Stimulated activated CD4-positive, alpha-beta T cell treated with anti-CD3 and anti-CD28 coated beads, Interleukin-2, amount 100 ng/mL, for 48 hours (primary cell): ENCODE measurements at places on chromosomes 2 and 18.

DNA sequence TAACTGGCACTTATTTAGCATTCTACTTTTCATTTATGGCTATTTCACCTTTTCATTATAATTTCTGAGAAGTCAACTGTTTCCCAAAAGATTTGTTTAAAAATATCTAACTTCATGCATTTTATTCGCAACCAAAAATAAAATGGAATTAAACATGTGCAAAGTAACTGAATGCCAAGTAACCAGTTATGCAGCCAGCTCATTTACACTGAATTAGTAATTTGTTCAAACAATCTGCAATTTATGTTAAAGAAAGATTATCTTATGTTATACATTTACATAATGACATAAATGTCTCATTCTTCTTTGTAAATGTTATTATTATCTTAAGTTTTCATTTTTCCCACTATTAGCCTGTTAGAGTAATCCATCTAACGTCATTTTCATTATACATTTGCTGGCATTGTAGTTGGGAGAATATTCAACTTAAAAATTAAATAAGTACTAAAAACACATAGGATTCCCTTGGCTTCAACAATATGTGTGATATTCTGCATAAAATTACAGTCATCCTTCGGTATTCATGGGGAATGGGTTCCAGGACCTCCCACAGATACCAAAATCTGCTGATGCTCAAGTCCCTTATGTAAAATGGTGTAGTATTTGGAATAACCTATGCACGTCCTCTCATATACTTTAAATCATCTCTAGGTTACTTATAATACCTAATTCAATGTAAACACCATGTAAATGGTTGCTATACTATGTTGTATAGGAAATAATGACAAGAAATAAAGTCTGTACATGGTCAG is 43.7 kb upstream of the STAM2 start:
- no peak for DNase-seq

DNA sequence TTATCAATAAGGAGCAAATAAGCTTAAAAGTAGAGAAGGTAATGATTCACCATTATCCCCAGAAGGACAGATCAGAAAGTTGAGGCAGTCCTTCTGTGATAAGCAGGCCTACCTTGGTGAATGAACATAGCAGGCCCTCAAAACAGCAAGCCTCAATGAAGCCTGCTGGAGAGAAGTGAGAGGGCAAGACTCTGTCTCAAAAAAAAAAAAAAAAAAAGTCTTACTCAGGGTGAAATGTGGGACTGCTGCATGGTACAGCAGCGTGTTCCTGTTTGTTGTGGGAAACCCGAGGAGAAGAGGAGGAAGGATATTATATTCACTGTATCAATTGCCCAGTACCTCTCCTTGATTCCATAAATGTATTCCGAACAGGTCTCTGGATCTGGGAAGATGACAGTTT is 8.7 kb upstream of the HAT1 start:
- DNase-seq: no peak

DNA sequence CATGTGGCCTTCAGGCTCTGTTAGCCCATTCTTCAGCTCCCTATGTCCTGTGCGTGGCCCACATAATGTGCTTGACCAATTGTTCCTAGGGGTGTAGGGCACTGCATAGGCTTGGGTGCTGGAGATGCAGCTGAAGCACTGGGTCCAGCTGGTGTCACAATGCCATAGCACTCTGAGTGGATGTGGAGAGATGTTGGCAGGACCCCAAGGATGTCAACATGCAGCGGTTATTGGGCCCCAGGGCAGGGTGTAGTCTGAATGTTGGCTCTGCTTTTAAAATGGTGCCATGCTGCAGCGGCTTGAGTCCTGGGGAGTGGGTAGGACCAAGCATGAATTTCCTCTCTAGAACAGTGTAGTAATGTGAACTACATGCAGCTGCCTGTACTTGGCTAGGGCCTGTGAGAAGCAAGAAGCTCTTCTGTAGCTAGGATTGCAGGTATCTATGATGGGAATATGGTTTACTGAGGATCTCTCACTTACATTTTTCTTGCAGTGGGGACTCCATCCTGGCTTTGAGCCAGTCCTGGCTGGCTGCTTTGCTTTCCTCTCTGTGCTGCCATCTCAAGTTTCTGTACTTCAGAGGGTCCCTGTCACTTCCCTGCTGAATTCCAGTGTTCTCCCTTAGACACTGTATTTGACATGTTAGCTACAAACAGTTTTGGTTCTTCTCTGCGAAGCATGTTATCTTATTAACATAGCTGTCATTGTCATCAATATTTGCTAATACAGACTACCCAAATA is 148.4 kb downstream of the CSRNP3 start:
- DNase-seq: no peak

- no peak for DNase-seq
These were observed 2030.8 kb downstream of the SUCLG1 start for GRCh38 chr2:82428251-82428650.

- DNase-seq: no peak
These were observed 104.2 kb downstream of the TPGS2 start for GRCh38 chr18:36724591-36725001.

DNA sequence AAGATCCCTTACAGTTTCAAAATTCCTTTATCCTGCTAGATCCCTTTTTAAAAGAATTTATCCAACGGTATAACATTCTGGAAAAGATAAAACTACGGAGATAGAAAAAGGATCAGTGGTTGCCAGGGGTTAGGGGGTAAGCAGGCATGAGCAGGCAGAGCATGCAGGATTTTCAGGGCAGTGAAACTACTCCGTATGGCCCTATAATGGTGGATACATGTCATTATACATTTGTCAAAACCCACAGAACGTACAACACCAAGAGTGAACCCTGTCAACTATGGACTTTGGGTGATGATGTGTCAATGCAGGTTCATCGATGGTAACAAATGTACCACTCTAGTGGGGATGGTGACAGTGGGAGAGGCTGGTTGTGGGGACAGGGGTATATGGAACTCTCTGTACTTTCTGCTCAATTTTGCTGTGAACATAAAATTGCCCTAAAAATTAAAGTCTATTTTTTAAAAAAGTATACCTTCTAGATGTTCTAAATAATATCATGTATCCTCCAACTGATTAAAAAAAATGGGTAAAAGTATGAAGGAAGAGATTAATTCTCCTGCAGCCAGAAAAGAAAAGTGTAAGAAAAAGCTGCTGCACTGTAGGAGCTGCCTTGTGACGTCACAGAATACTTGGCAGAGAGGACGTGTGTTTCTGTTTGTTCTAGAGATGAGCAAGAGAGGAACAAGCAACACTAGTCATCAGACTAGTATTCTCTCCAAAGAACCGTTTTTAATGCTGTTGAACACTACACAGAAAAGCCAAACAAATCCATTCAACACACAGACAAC is 23.6 kb downstream of the ANKRD44 start:
- DNase-seq: no peak
